ENCODE measurements at places on chromosomes 7 and 10.
A peak's percentile ranks its signal among the peaks of the same experiment; 100 is the strongest.

DNA sequence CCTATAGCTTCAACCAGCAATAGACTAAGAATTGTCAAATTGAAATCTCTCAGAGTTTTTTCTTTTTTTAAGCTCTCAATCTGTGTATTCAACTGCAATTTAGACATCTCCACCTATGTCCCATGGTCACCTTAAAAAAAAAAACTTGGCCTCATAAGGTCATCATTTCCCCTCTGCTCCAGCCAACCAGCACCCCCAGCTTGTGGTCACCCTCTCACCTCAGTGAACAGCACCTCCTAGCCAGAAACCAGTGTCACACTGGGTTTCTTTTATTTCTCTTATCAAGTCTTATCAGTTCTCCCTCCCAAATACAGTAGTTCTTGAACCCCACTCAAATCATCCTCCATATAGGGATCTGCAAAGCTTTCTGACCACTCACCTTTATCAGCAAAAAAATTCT is 4.0 kb downstream of the ITGB1 start:
- H3K4me1 ChIP-seq = peaks cover 85% of the 10 kb centered on the region
- H3K4me3 ChIP-seq = no peak overlapping the region
- H3K27ac ChIP-seq = peak overlapping the region; percentile 98
- no peaks in the 10 kb centered on the region for H3K27me3 ChIP-seq
- DNase-seq = no peak
- H3K36me3 ChIP-seq = no peaks in the 10 kb centered on the region

- no peak for DNase-seq
- H3K4me1 ChIP-seq = no peaks in the 10 kb centered on the region
- H3K36me3 ChIP-seq = no peaks in the 10 kb centered on the region
Observed at GRCh38 chr7:133016604-133017003, 65.3 kb downstream of the CHCHD3 start.

DNA sequence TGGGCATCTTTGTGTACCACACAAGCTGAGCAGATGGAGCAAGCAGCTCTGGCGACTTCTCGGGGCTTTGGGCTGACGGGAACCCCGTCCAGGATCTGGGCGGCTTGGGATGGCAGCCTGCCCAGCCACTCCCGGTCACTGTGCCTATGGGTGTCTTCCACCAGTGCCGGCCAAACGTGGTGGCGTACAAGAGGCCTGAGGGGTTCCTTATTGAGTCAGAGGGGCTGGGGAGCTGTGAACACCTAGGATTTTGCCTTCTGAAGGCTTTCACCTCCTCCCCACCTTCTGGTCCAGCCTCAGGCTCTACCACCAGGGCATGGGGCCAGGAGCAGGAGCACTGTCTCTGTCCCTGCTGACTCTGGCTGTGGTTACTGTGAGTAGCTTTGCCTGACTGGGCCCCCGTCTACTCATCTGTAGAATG is 71.8 kb upstream of the PPIF start:
- H3K27ac ChIP-seq = peak overlapping the region; percentile 76
- no peak overlapping the region for H3K4me3 ChIP-seq
- peaks cover 73% of the 10 kb centered on the region for H3K36me3 ChIP-seq
- H3K27me3 ChIP-seq = no peaks in the 10 kb centered on the region

DNA sequence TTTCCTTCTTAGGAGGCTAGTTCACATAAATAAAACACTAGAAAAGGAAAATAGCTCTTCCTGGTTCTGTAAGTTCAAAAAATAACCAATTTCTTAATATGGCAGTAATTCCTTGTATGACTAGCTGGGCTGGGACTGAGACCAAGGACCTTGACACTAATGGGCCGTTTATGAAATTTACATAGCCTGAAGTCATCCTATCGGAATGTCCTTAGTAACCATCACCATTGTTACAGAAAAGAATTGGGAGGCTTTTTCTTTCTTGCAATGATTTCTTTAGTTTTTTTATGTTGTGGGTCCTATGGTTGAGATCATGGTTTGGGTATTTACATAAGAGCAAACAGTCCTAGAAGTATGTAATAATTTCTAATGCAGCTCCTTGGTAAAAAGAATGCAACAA is 87.1 kb upstream of the HDAC9 start:
- H3K4me3 ChIP-seq = no peak overlapping the region
- no peaks in the 10 kb centered on the region for H3K4me1 ChIP-seq
- H3K27me3 ChIP-seq = no peaks in the 10 kb centered on the region
- DNase-seq = no peak

DNA sequence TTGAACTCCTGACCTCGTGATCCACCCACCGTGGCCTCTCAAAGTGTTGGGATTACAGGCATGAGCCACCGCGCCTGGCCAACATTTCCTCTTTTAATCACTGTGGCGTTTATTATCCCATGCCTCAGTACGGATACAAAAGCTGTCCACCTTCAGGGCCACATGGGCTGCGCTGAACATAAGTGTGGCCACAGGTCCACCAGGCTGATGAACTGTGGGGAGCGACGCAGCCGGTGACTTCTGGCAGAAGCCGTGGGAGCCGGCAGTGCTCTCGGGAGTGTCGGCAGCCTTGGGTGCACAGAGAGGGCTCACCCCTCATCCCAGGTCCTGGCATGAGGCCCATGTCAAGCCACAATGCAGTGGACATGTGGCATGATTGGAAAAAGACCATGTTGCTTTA is 223.6 kb downstream of the TNS3 start:
- no peak overlapping the region for H3K27ac ChIP-seq
- DNase-seq = no peak
- H3K27me3 ChIP-seq = no peaks in the 10 kb centered on the region
- no peaks in the 10 kb centered on the region for H3K36me3 ChIP-seq
- H3K4me1 ChIP-seq = no peaks in the 10 kb centered on the region
- H3K4me3 ChIP-seq = no peak overlapping the region

- H3K4me1 ChIP-seq = peaks cover 4% of the 10 kb centered on the region
- peak overlapping the region; percentile 37 for H3K4me3 ChIP-seq
- H3K27ac ChIP-seq = no peak overlapping the region
- H3K36me3 ChIP-seq = no peaks in the 10 kb centered on the region
Observed at GRCh38 chr10:93199191-93199751, 125.6 kb downstream of the CYP26A1 start.

GRCh38 chr7:108308903-108309302 is 147.3 kb downstream of the NRCAM start:
- H3K27me3 ChIP-seq = no peaks in the 10 kb centered on the region
- H3K27ac ChIP-seq = peak overlapping the region; percentile 80
- H3K4me3 ChIP-seq = no peak overlapping the region
- no peak for DNase-seq

DNA sequence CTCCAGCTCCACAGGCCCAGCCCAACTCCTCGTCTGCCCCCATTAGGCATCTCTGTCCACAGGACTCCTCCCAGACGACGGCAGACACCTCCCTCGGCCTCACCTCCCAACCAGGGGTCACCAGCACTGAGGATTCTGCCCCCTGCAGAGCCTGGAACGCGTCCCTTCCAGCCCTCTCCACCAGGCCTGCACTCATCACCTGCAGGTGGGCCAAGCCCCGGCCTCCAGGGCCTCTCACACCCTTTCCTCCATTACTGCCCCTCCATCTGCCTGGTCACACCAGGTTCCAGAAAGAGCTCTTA is 42.7 kb upstream of the PDGFA start:
- H3K36me3 ChIP-seq = no peaks in the 10 kb centered on the region
- H3K4me3 ChIP-seq = no peak overlapping the region
- no peak overlapping the region for H3K27ac ChIP-seq
- H3K4me1 ChIP-seq = no peaks in the 10 kb centered on the region
- DNase-seq = no peak
- H3K27me3 ChIP-seq = no peaks in the 10 kb centered on the region

GRCh38 chr10:49280001-49280408 is 19.0 kb upstream of the C10orf71 start:
- no peaks in the 10 kb centered on the region for H3K36me3 ChIP-seq
- H3K27me3 ChIP-seq = peaks cover 14% of the 10 kb centered on the region
- no peak for DNase-seq
- no peak overlapping the region for H3K4me3 ChIP-seq
- H3K27ac ChIP-seq = no peak overlapping the region

GRCh38 chr10:120734483-120735078 is 116.6 kb upstream of the WDR11 start:
- no peak overlapping the region for H3K27ac ChIP-seq
- H3K27me3 ChIP-seq = no peaks in the 10 kb centered on the region
- no peaks in the 10 kb centered on the region for H3K36me3 ChIP-seq
- no peak for DNase-seq

DNA sequence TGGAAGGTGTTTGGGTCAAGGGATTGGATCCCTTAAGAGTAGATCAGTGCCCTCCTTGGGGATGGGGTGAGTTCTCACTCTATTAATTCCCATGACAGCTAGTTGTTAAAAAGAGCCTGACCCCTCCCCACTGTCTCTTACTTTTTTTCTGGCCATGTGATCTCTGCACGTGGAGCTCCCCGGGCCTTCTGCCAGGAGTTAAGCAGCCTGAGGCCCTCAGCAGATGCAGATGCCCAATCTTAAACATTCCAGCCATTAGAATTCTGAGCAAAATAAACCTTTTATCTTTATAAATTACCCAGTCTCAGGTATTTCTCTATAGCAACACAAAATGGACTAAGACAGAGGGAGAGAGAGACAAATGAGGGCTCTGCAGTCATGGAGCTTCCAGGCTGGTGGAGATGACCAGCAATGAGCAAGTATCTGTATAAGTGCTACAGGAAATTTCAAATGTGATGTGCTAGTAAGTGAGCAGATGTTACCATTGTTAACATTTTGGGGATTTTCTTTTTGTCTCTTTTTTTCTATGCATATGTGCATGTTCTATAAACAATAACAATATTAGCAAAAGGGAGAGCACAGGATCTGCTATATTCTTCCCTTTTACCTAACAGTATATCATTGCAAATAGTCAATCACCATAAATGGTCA is 26.7 kb downstream of the PLPP4 start:
- H3K27ac ChIP-seq = no peak overlapping the region
- H3K4me3 ChIP-seq = no peak overlapping the region
- no peaks in the 10 kb centered on the region for H3K4me1 ChIP-seq
- H3K27me3 ChIP-seq = no peaks in the 10 kb centered on the region
- H3K36me3 ChIP-seq = no peaks in the 10 kb centered on the region

GRCh38 chr7:54252256-54253035 is 289.7 kb upstream of the VSTM2A start:
- H3K36me3 ChIP-seq = no peaks in the 10 kb centered on the region
- H3K4me3 ChIP-seq = no peak overlapping the region
- H3K4me1 ChIP-seq = no peaks in the 10 kb centered on the region
- H3K27me3 ChIP-seq = no peaks in the 10 kb centered on the region
- no peak overlapping the region for H3K27ac ChIP-seq
- no peak for DNase-seq

DNA sequence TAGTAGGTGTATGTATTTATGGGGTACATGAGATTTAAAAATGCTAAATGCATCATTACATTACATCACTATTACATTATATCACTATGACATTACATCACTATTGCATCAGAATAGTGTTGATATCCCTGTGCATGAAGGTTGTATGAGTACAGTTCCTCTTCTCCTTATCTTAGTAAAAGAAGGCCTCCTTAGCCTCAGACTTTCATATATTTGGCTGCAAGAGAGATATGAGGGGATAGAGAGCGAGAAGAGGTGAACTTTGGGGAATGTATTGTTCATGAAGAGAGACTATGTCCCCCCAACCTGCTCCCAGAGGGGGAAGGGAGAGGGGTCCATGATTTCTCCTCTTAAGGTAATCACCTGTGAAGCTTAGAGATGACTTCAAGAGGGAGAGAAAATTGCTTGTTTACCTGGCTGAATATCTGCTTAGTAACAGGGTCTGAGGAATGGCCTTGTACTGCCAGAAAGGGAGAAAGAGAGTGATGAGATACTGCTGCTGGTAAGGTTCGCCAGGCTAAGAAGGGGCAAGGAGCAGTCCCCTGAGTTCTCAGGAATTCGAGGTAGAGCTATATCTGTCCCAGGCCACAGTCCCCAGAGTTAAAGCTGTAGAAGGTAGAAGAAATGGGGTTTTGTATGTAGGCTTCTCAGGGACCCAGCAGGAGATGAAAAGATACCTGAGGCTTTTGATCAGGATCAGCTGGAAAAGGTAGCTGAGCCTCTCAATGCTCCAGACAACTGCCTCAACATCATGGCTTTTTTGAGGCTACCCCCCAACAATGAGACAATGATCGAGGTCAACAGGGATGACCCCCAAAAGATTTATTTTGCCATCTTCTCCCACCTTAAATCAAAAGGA is 168.4 kb upstream of the WNT16 start:
- H3K4me1 ChIP-seq = no peaks in the 10 kb centered on the region
- no peak overlapping the region for H3K27ac ChIP-seq
- no peaks in the 10 kb centered on the region for H3K27me3 ChIP-seq
- H3K4me3 ChIP-seq = no peak overlapping the region

DNA sequence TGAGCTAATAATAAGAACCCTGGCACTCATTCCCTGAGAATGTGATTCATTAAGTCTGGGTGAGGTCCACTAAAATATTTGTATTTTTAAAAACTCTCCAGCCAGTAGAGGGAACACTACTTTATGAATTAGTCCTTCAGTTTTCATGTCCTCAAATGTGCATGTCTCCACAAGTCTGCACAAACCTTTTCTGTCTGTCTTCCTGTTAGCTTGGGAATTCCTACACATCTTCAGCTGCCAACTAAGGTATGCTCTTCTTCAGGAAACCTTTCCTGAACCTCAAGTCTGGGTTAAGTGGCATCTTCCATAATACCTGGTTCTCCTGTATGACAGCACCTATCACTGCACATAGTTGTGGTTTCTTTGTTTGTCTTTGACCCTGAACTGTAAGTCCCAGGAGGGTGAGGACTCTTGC is 119.6 kb upstream of the MKX start:
- H3K4me3 ChIP-seq = no peak overlapping the region
- no peak for DNase-seq
- no peaks in the 10 kb centered on the region for H3K27me3 ChIP-seq
- H3K27ac ChIP-seq = no peak overlapping the region

- no peaks in the 10 kb centered on the region for H3K4me1 ChIP-seq
- H3K36me3 ChIP-seq = no peaks in the 10 kb centered on the region
- no peak overlapping the region for H3K4me3 ChIP-seq
- no peak for DNase-seq
- H3K27ac ChIP-seq = no peak overlapping the region
- no peaks in the 10 kb centered on the region for H3K27me3 ChIP-seq
Observed at GRCh38 chr10:118820326-118821116, 65.8 kb upstream of the CACUL1 start.

- H3K4me1 ChIP-seq = no peaks in the 10 kb centered on the region
- no peaks in the 10 kb centered on the region for H3K27me3 ChIP-seq
- H3K4me3 ChIP-seq = no peak overlapping the region
Observed at GRCh38 chr7:18580950-18581349, 85.4 kb downstream of the HDAC9 start.

GRCh38 chr7:152663931-152664330 is 12.0 kb downstream of the XRCC2 start:
- no peaks in the 10 kb centered on the region for H3K36me3 ChIP-seq
- no peak overlapping the region for H3K27ac ChIP-seq
- H3K4me3 ChIP-seq = no peak overlapping the region
- no peaks in the 10 kb centered on the region for H3K27me3 ChIP-seq
- DNase-seq = no peak
- H3K4me1 ChIP-seq = no peaks in the 10 kb centered on the region

DNA sequence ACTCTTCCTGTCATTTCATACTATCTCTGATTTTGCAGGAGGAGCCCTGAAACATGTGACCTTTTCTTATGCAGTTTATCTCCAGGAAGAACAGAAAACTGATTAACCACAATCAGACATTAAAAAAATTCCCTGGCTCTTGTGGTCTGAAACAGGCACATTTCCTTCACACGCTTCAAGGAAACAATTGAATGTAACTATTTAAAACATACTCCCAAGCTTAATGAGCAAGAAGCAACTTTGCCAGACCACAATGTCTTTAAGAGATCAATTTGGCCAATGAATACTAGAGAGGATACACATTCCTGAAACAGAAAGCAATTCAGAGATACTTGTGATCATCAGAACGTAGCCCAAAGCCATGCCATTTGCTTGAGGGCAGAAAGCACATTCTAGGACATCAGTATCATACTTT is 65.8 kb downstream of the PIP4K2A start:
- no peak overlapping the region for H3K4me3 ChIP-seq
- H3K27ac ChIP-seq = peak overlapping the region; percentile 24
- no peak for DNase-seq
- H3K27me3 ChIP-seq = no peaks in the 10 kb centered on the region
- no peaks in the 10 kb centered on the region for H3K36me3 ChIP-seq
- peaks cover 12% of the 10 kb centered on the region for H3K4me1 ChIP-seq

All from esophagus squamous epithelium (tissue), 5 donors.